ENCODE measurements at places on chromosomes 3 and 15. TPM values are rescaled to one million over a fixed set of nuclear protein-coding genes. Genes with fewer than 3 reads are reported as not detected.

ABI3BP gene
- total RNA-seq = not detected

SLC7A14 gene
- not detected for total RNA-seq

ARRDC4 gene
- 0.20 TPM for total RNA-seq

CFAP91 gene
- 0.57 TPM for total RNA-seq

PLAAT1 gene
- not detected for total RNA-seq

ARNT2 gene
- total RNA-seq = not detected

GOLGA8K gene
- not detected for total RNA-seq

PPIP5K1 gene
- total RNA-seq = 33.4 TPM

ZNF774 gene
- total RNA-seq = 0.95 TPM

TMEM108 gene
- not detected for total RNA-seq

CP gene
- not detected for total RNA-seq

SLC28A2 gene
- not detected for total RNA-seq

RAB6B gene
- not detected for total RNA-seq

PRR20G gene
- total RNA-seq = not detected

DUOXA2 gene
- not detected for total RNA-seq

SRGAP3 gene
- 2.4 TPM for total RNA-seq

POLQ gene
- 20.8 TPM for total RNA-seq

CSPG4 gene
- total RNA-seq = not detected

CMTM8 gene
- total RNA-seq = 16.0 TPM

MESP2 gene
- not detected for total RNA-seq

CEP19 gene
- 3.1 TPM for total RNA-seq

GNAT1 gene
- not detected for total RNA-seq

RPL32 gene
- total RNA-seq = 3,385 TPM

VEPH1 gene
- not detected for total RNA-seq

SH3GL3 gene
- not detected for total RNA-seq

CCR2 gene
- total RNA-seq = not detected

SCAMP5 gene
- total RNA-seq = 0.15 TPM

CASR gene
- total RNA-seq = not detected

GMNC gene
- not detected for total RNA-seq

AADACL2 gene
- total RNA-seq = not detected
